ENCODE measurements at places on chromosomes 5 and 9.

- no peak for DNase-seq
Observed at GRCh38 chr9:4305065-4305985, 5.5 kb upstream of the GLIS3 start.

- no peak for DNase-seq
Observed at GRCh38 chr5:3602785-3603502, 7.3 kb downstream of the IRX1 start.

- DNase-seq, result no peak
Observed at GRCh38 chr5:6476313-6476661, 27.6 kb downstream of the UBE2QL1 start.

DNA sequence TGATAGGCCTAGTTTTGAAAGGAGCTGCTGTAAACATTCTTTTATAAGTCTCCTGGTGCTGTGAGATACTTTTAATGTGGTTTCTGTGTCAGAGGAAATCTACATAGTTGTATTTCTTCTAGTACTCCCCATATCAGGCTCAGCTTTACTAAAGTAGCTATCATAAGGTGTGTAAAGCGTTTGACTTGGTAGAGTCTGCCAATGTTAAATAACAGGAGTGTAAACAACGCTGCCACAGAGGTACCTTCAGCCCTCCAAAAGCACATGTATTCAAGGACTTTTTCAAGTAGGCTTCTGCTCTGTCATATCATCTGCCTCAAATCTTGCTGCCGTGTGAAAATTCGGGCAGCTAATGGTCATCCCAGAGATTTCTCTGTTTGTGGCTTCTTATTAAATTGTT is 142.7 kb downstream of the ZSWIM6 start:
- DNase-seq, result no peak

GRCh38 chr5:176629853-176630680 is at the start of the genes EIF4E1B and SNCB:
TSS of gene EIF4E1B (plus strand) at chr5:176630675. CDS start at chr5:176642788, 12,113 bp downstream.
TSS of gene SNCB (minus strand) at chr5:176630534. CDS start at chr5:176629654, 880 bp downstream.
- no peak for DNase-seq

DNA sequence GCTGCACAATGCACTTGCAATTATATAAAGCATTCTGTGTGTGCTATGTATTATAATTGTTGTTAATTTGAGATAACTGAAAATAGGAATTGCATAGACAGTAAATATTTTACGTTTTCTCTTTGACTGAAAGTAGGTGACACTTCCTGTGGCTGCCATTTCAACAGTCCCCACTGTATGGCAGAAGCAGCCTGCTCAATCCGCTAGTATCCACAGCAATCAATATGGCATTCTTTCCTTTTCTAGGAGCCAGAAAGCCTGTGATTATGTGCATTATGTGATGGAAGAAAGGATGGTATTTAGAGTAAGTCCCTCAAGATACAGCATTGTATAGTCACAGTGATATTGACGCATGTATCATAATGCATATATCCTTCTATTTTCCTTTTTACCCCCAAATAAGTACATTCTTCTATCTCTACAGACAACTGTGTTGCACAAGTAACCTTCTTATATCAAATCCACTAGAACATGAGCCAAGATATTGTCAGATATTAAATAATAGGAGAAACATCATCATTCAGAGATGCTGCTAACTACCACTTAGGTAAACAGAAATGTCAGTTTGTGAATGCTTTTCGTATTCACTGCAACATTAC is 59.7 kb downstream of the CARTPT start:
- no peak for DNase-seq

DNA sequence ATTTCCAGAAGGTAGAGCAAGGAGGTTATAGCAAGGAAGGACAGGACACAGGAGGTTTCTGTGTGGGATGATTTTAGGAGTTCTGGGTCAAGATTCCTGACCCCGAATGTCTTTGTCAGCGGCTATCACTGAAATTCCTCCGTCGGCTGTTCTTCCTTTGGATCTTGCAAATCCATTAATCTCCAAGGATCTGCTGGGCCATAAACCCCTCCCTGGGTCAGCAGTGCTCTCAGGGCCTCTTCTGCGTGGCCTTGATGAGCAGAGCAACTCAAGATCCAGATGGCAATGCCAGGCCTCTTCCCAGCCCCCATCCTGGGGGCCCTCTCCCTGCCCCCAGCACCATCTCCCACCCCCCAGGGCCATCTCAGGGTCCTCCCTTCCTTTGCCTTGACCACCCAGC is 16.3 kb upstream of the COL27A1 start:
- no peak for DNase-seq

- no peak for DNase-seq
Observed at GRCh38 chr5:171660434-171660833, 125.2 kb upstream of the SMIM23 start.

DNA sequence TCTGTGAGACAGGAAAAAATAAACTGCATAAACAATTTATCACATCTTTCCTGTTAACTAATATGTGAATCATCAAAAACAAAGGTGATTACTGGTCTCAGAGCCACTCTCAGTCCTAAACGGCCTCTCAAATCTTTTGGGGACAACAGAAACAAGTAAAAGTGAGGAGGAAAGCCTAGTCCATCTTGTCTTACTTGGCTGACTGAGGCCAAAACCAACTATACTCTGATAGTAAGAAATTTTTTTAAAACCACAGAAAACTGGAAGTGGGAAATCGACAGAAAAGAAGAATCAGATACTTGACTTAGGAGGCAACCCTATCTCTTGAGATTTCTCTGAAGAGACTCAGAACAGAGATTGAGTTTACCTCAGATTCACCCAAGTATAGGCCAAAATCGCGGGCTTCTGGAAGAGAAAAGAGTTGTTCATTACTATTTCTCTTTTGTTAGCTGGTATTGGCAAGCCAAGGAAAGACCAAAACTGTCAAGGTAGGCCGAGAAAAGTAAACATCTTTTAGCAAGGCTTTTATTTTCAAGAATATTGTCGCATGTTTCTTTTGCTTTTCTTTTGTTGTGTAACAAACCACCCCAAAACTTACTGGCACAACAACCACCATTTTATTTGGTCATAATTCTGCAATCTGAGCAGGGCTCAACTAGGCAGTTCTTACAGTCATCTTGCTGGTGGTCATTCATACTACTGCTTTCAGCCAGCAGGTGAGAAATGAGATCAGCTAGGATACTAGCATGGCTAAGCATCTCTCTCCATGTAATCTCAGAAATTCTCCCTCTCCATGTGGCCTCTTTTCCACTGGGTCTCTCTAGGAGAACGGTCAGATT is 46.1 kb downstream of the RFX3 start:
- no peak for DNase-seq

DNA sequence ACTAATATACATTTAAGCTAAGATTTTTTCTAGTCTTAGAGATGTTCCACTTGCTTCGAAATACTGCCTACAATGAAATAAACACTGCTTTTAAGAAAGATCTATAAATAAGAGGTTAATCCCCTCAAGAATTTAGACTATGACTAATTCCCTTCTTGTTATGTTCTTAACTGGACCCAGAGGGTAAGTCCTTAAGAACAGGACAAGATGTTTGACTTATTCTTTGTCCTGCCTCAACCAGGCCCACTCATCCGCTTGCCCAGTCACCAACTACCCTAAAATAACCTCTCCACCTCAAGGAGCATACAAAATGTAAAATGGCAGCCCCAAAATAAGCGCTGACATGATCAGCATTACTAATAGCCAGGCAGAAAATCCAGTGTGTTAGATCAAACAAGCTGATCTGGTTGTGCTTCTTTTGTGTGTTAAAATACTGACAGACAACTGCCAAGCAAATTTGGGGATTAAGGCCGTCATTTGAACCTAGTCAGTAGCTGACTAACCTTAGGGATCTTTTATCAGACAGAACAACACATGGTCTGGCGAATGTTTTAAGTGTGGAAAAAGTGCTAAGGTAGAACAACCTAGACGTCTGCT is 93.7 kb upstream of the SMC5 start:
- DNase-seq, result no peak

- no peak for DNase-seq
Observed at GRCh38 chr9:128118472-128118857, 9.1 kb downstream of the PTGES2 start.

- DNase-seq, result no peak
Observed at GRCh38 chr5:95018946-95019345, 265.9 kb downstream of the MCTP1 start.

GRCh38 chr9:90983394-90983793 is 181.8 kb downstream of the SYK start:
- no peak for DNase-seq

GRCh38 chr5:156527611-156528010 is 200.6 kb downstream of the SGCD start:
- no peak for DNase-seq

DNA sequence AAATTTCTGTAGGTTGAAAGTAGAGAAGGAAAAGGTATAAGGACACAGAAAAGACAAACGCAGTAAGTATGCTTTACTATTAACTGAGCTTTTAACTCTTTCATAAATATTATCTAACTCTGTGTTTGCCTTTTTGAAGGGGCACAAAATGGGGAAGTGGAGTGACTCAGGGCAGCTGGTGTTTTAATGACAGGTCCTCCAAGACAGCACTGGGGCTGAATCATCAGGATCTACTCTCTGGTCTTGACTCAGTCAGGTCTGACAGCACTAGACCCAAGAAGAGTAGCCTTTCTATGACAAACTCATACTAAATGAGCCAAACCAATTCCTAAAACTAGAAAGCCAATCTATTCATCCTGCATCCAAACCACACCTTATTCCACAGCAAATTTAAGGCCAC is 102.2 kb downstream of the APTX start:
- DNase-seq, result no peak

- no peak for DNase-seq
Observed at GRCh38 chr9:35937227-35937626, 20.7 kb downstream of the OR2S2 start.

- DNase-seq, result no peak
Observed at GRCh38 chr9:127569886-127570401, 42.1 kb upstream of the STXBP1 start.

DNA sequence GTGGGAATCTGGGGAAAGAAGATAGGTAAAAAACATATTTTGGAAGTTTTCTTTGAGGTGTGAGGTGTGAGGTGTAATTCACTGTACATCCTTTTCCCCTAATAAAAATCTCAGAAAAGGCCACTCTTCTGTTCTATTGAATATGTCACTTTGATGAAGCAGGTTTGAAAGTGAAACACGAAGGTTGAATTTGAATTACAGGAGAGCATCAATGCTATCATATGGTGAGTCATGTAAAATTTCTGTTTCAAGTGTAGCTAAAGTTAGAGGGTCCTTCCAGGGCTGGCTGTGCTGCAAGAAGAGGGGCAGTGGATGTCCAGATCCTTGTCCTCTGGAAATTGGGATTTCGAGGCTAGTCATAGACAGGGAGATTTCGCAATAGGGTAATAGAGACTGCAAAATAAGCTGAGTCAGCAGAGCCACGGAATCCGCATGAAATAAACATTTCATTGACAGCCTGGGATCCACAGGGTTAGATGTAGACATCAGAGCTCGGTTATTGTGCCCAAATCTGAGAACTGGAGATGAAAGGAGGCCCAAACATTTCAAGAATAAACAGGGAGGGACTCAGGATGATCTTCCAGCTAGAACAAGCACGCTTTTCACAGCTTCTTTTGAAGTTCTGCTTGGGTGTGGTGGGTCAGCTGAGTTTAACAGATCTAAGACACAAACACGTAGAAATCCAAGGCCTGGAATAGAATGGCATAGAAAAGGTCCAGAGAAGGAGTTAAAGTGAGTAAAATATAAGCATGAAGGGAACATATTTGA is 194.4 kb upstream of the CDKN2B start:
- no peak for DNase-seq

DNA sequence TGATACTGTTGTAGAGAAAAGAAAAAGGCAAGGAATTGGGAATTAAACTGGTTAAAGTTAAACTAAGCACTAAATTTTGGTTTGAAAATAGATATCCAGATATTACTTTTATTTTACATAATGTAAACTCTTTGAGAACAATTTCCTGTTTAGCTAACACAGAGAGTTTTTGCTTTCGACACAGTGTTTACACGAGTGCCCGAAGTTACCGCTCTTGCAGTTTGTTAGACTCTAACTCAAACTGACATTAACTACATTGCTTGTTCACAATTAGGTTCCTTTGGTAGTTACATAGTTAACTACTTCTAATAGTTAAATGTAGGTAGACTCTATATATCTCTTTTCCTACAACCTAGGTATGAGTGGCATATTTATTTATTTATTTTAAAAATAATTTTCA is 117.1 kb upstream of the CHD1 start:
- DNase-seq, result no peak

- no peak for DNase-seq
Observed at GRCh38 chr9:109033941-109034700, 20.8 kb upstream of the CTNNAL1 start.

- DNase-seq, result no peak
Observed at GRCh38 chr9:113579283-113580040, 115.9 kb downstream of the RGS3 start.

DNA sequence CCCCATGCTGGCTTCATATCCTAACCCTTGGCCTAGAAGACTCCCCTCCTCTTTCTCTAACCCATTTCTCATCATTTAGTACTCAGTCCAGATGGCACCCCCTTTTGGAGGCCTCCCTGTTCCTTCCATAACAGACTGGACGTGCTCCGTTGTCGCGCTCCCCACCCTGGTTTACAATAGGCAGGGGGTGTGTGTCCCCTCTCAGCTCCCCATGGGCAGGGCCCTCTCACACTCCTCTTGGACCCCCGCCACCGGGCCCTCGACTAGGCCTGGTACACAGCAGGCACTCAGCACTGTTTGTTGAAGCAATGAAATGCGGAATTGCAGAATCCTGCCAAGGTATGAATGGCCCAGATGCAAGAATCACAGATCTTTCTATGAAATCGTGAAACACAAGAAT is 227.4 kb downstream of the FSTL4 start:
- no peak for DNase-seq

GRCh38 chr5:7869474-7870136 is 657 bp downstream of the MTRR start:
- no peak for DNase-seq

DNA sequence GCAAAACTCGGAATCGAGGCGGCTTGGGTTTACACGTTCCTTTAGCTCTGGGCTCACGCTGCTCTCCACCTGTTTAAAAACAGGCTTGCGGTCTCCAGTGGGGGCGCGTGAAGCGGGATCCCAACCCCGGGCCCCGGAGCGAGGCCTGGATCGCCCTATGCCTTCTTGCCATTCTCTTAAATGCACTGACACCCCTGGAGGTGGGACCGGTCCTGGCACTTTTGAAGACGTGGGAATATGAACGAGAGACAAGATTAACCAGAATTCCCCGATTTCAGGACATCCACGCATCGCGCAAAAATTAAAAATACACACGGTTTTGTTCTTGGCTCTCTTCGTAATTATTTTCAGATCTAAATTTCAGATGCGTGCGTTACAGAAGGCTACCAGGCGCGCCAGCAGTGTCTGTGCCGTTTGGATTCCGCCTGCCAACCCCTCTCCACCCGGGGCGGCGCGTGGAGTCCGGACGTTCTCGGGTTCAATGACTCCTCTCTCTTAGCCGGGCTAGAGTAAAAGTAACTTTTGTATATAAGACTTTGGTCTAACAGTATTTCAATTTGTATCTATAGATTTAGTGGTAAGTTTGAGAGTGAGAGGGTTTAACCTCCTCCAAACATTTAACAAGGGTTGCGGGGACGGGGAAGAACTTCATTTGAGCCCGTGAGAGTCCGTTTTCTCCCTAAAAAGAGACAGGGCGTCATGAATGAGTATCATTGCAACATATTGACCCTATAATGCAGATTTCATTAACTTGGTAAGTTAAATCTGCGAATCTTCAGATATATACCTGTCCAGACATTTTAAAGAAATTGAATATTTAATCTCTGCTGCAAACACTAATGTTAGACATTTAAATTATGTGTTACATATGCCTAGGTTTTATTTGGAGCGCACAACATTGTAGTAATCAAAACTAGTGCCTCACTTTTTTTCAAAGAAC is 3.8 kb downstream of the FOXD1 start:
- DNase-seq, result no peak

GRCh38 chr5:121182788-121183490 is 668.7 kb upstream of the FTMT start:
- DNase-seq, result no peak
